ENCODE measurements at places on chromosomes 5 and 9.

DNA sequence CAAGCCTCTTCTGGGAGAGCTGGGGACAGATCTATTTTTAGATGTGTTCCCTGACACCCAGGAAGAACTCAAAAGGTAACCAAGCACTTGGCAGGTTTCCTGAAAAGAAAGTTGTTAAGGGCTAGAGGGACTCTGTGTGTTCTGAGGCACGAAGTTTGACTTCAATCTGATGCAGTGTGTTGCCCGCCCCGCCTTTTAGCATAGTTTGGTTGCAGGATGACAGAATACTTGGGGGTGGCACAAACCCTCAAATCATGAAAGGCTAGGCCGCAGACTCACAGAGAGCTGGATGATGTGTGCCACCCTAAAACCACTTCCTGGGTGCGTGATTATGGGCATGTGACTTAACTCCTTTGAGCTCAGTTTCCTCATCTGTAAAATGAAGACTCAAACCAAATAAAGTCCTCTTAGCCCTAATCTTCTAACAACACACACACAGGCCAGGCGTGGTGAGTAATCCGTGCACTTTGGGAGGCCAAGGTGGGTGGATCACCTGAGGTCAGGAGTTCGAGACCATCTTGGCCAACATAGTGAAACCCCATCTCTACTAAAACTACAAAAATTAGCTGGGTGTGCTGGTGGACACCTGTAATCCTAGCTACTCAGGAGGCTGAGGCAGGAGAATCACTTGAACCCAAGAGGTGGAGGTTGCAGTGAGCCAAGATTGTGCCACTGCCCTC lies 12.8 kb upstream of the NDFIP1 start:
- no peaks in the 10 kb centered on the region for H3K36me3 ChIP-seq
- H3K4me1 ChIP-seq = peaks cover 28% of the 10 kb centered on the region
- H3K4me3 ChIP-seq = no peak overlapping the region

DNA sequence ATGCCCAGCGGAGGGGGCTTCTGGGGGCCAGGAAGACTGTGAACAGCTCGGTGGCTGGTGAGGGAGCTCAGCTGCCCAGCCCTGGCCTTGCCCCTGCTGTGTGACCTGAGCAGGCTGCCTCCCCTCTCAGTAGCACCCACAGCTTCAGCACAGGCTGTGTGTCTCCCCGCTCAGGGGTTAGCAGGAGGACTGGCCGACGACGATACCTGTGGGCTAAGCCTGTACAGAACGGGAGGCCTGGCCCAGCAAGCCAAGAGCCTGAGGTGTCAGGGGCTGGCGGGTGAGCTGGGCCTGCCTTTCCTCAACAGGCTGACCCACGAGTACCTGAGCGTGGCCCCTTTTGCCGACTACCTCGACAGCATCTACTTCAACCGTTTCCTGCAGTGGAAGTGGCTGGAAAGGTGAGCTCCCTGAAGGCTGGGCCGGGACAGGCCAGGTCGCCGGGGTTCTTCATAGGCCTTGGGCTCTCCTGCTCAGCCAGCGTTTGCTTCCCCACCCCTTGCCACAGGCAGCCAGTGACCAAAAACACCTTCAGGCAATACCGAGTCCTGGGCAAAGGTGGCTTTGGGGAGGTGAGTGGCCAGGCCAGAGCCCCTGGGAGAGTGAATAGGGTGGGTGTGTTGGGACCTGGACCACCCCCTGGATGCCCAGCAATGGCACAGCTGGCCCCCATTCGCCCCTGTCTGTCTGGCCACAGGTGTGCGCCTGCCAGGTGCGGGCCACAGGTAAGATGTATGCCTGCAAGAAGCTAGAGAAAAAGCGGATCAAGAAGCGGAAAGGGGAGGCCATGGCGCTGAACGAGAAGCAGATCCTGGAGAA lies 6.6 kb downstream of the GRK6 start:
- no peak for DNase-seq
- peak overlapping the region; percentile 37 for H3K4me3 ChIP-seq

DNA sequence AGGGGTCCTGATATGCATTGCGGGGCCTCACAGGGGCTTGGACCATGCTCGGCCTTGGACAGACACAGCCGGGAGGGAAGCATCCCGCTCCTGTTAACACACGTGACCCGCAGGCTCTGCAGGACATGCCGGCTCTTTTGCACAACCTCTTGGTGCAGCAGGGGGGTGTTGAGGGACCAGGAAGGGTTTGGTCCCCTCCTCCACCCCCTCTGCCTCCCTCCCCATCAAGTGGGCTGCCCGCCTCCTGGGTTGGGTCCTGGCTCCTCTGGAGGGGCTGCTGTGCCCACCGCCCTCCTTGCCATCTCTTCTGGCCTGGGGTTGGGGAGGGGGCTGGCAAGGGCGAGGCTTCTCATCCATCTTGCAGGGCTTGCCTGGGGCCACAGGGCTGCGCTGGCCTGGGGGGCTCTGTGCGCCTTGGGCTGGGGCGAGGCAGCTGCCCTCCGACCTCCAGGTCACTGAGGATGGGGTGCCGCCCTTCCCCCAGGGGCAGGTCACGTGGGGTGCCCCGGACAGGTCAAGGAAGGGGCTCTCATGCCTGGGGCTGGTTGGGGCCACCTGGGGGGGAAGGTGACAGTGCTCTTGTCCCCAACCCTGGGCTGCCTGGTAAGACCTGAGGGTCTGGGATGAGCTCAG lies 16.8 kb upstream of the SLC9A3 start:
- no peaks in the 10 kb centered on the region for H3K27me3 ChIP-seq
- H3K4me3 ChIP-seq = no peak overlapping the region
- H3K4me1 ChIP-seq = peaks cover 12% of the 10 kb centered on the region
- DNase-seq = no peak
- H3K36me3 ChIP-seq = no peaks in the 10 kb centered on the region

DNA sequence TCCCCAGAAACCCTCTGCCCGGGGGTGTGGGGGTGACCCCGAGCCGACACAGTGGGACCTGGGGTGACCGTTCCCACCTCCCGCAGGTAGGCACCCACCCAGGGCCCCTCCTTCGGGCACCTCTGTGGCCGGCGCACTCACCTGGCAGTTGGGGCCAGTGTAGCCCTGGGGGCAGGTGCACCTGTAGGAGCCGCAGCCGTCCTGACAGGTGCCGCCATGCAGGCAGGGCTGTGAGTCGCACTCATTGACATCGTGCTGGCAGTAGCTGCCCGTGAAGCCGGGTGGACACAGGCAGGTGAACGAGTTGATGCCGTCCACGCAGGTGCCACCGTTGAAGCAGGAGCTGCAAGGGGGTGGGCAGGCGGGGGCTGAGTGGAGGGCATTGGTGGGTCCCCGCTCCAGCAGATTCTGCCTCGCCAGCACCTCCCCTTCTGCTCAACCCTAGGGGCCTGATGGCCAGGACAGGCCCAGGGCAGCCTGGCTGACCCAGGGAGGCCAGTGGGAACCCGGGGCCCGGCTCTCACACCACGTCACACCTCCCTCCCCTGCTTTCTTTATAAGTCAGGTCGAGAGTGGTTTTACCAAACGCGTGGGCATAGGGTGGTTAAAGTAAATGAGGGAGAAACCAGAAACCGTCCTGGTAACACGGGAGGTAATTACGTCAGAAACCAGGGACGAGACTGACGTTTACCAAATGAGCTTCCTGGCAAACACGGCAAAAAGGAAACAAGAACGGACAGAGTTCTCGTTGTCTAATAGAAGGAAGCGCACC lies 26.1 kb upstream of the SEC16A start:
- H3K4me1 ChIP-seq = no peaks in the 10 kb centered on the region
- DNase-seq = no peak
- peaks cover 97% of the 10 kb centered on the region for H3K36me3 ChIP-seq
- H3K27ac ChIP-seq = no peak overlapping the region
- H3K27me3 ChIP-seq = no peaks in the 10 kb centered on the region
- no peak overlapping the region for H3K4me3 ChIP-seq

GRCh38 chr9:94018628-94019027 lies 63.5 kb upstream of the BARX1 start:
- H3K27ac ChIP-seq = no peak overlapping the region
- no peaks in the 10 kb centered on the region for H3K36me3 ChIP-seq
- no peaks in the 10 kb centered on the region for H3K4me1 ChIP-seq
- H3K27me3 ChIP-seq = no peaks in the 10 kb centered on the region
- H3K4me3 ChIP-seq = no peak overlapping the region

DNA sequence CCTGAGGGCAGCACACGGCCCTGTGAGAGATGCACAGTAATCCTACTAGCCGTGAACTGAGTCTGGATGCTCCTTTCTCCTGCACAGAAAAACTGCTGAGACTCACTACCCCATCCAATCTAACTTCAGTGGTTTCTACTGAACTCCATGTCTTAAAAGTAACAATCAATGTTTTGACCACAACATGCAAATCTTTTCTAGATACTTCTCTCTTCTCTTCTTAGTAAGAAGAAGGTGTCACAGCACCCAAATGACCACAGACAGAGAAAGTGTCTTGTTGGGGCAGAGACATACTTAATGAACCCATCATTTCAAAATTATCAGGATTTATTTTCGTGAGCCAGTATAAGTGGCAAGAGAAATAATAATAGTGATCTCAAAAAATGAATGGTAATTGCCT lies 285.8 kb upstream of the MEF2C start:
- DNase-seq = no peak
- no peaks in the 10 kb centered on the region for H3K4me1 ChIP-seq
- H3K27ac ChIP-seq = no peak overlapping the region
- no peaks in the 10 kb centered on the region for H3K36me3 ChIP-seq
- no peak overlapping the region for H3K4me3 ChIP-seq

DNA sequence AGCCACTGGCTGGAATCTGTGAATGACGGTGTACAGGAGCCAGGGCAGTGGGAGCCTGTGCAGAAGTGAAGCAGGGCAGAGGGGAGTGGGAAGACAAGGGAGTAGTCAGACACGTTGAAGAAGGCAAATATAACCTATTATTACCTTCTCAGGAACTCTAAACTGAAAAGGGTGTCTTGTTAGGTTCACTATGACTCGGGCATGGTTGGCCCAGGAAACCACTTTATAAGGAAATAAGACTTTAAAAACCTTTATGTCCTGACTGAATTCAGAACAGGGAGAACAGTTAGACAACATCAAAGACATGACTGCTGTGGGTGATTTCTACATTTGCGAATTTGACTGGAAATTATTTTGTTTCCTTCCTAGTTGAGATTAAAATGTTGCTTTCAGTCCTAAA lies 107.5 kb downstream of the ACER2 start:
- no peak overlapping the region for H3K4me3 ChIP-seq
- no peak for DNase-seq
- no peak overlapping the region for H3K27ac ChIP-seq
- no peaks in the 10 kb centered on the region for H3K4me1 ChIP-seq
- H3K27me3 ChIP-seq = peaks cover 4% of the 10 kb centered on the region
- no peaks in the 10 kb centered on the region for H3K36me3 ChIP-seq

- H3K27ac ChIP-seq = no peak overlapping the region
- DNase-seq = no peak
- no peaks in the 10 kb centered on the region for H3K4me1 ChIP-seq
- H3K4me3 ChIP-seq = no peak overlapping the region
Observed at GRCh38 chr9:95880021-95880690, 4.7 kb downstream of the ERCC6L2 start.

- no peak overlapping the region for H3K4me3 ChIP-seq
Observed at GRCh38 chr5:95081982-95082381, 202.9 kb downstream of the MCTP1 start.

DNA sequence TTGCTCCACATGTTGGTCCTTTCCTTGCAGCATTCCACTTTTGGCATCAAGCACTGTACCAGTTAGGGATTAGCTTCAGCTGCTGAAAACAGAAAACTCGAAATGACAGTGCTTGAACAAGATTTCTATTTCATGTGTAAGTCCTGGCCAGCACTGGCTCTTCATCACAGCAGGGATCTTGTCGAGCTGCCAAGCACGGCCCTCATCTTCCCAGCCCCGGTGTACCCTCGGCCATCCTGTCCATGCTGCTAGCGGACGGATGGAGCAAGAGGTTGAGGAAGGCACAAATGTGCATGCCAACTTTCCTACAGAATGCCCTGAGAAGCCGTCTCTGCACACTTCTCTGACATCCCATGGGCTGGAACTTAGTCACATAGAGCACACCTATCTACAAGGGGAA lies 130.6 kb downstream of the TENT4A start:
- H3K27me3 ChIP-seq = no peaks in the 10 kb centered on the region
- no peak overlapping the region for H3K27ac ChIP-seq
- H3K36me3 ChIP-seq = no peaks in the 10 kb centered on the region
- no peak overlapping the region for H3K4me3 ChIP-seq
- no peaks in the 10 kb centered on the region for H3K4me1 ChIP-seq

GRCh38 chr9:96667363-96667728 lies 12.2 kb upstream of the PRXL2C start:
- H3K27ac ChIP-seq = no peak overlapping the region
- no peak overlapping the region for H3K4me3 ChIP-seq
- H3K36me3 ChIP-seq = no peaks in the 10 kb centered on the region
- no peaks in the 10 kb centered on the region for H3K27me3 ChIP-seq
- no peak for DNase-seq
- no peaks in the 10 kb centered on the region for H3K4me1 ChIP-seq

DNA sequence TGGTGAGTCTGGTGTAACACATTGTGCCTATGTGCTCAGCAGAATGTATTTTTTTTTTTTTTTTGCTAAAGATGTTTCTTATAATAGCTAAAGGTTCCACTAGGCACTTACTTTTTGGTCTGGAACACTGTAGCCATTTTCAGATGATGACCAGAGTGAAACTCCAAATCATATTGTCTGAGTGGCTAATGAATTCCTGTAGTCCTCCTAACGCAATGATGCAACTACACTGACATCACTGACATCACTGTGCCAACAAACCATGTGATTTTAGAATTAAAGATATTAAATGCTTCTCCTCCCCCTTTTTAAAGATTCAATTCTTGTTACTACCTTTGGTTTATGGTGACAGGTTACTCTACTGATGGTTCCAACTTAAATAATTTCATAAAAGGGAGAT lies 28.8 kb downstream of the JAKMIP2 start:
- H3K27me3 ChIP-seq = no peaks in the 10 kb centered on the region
- no peaks in the 10 kb centered on the region for H3K36me3 ChIP-seq
- H3K27ac ChIP-seq = no peak overlapping the region
- no peaks in the 10 kb centered on the region for H3K4me1 ChIP-seq
- no peak overlapping the region for H3K4me3 ChIP-seq
- no peak for DNase-seq

GRCh38 chr9:109894921-109895758 lies 115.1 kb downstream of the PALM2AKAP2 start:
- H3K4me3 ChIP-seq = no peak overlapping the region
- H3K4me1 ChIP-seq = no peaks in the 10 kb centered on the region
- no peak for DNase-seq
- no peaks in the 10 kb centered on the region for H3K27me3 ChIP-seq

- DNase-seq = no peak
- no peak overlapping the region for H3K4me3 ChIP-seq
- no peak overlapping the region for H3K27ac ChIP-seq
- no peaks in the 10 kb centered on the region for H3K4me1 ChIP-seq
Observed at GRCh38 chr5:73152411-73153388, 20.3 kb upstream of the TMEM174 start.

Measured in effector memory CD4-positive, alpha-beta T cell (primary cell).